Activated CD8-positive, alpha-beta T cell treated with anti-CD3 and anti-CD28 coated beads for 36 hours (primary cell): ENCODE measurements at places on chromosomes 7 and 10.

- DNase-seq, result no peak
Observed at GRCh38 chr7:70419526-70420380, 712.2 kb upstream of the GALNT17 start.

DNA sequence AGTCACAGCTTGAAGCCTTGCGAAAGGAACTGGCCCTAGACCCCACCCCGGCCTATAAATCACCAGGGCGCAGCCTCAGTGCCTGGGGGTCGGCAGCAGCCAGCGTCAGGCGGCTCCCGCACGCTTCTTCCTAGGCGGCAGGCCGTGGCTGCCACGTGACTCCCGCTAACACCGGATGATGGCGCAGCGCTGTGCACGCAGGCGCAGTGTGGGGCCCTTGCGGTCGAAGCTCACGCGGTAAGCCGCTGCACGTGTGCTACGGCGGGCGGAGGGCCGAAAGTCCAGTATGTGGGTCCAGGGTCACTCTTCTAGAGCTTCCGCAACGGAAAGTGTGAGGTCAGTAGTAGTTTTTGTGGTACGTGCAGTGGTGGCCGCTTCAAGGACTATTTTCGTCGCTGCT, at the start of gene STK31:
TSS of gene STK31 (plus strand) at position 220 of the 400 bp plus-strand sequence. CDS start at position 287, 67 bp downstream.
- DNase-seq, result no peak

DNA sequence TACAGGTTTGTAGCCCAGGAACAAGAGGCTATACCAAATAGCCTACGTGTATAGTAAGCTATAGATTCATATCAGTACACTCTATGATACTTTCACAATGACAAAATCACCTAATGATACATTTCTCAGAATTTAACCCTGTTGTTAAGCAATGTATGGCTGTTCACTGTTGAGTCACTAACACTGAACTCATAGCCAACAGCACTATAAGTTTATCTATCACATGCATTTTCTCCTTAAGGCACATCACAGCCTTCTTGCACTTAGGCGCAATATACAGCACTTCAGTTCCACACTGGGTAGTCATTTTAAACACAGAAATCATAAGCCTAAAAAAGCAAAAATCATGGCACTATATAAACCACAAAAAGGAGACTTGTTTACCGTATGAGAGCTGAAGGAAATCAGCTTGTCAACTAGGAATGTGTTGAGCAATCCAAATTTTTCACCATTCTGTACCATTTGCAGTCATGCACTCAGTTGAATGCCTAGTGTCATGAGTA, 45.6 kb downstream of the ZNF438 start:
- DNase-seq, result no peak

- no peak for DNase-seq
Observed at GRCh38 chr10:130218181-130218641, 82.0 kb downstream of the GLRX3 start.

DNA sequence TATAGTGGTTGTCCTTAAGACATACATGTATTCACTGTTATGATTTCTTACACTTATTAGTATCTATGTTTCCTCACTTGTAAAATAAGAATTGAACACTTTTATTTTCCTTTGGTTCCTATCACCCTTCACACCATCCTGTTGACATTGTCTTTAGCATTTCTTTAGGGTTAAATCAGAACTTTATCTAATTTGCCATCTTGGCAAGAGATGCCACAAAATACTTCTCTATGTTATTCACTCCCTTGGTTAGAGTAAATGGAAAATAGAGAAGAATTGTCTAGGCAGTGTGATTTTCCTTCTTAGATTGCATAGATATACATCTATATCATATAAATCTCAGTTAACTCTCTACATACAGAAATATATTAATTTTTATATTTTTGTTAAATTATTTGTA, 204.7 kb downstream of the SEMA3D start:
- no peak for DNase-seq

DNA sequence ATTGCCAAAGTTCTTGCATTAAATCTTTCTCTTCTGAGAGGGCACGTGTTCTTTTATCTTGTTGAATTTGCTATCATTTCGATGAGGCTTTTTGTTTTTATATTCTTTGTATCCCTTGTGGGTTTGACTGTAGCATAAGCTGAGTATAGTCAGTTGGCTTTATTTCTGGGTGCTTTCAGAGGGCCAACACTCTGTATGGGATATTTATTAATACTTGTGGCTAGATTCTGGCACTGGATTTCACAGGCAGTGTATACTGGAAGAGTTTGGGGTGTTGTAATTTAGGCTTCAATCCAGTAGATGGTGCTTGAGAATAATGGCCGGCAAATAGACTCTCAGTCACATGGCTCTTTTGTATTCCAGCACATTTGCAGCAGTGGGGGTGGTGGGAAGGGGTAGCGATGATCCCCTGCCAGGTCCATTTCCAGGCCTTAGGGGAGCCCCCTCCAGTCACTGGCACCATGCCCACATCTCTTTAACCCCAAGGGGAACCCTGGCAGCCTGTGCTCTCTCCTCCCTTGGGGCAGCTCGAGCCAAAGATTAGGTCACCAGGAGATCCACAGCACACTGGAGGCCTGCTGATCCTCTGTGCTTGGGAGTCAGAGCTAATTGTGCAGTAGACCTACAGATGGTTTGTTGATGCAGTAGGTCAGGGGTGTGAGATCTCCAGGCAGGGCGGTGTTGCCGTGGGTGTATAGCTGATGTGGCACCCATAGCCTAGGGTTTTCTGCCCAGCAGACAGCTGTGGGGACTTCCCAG, 81.8 kb downstream of the PTPN20 start:
- DNase-seq, result no peak

DNA sequence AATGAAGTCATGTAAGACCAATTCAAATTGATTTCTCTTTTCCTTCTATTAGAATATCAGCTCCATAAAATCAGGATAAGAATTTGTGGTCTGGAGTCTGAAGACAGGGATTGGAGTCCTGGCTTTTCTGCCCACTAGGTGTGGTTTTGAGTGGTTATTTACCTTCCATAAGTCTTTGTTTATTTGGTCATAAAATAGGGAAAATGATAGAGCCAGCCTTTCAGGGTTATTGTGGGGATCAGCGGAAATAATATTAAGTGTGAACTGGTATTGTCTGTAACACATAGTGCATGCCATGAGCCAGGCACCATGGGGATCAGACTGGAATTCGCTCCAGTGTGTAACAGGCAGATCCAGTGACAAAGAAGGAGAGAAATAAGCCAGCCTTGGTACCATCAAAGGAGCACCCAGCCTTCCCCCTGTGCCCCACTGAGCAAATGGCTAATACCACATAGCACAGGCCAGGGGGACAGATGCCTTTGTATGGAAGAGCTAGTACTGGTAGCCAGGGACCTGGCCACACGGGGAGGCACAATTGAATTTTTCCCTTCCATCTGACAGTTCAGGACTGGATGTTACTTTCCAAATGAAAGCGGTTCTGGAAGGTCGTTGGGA, 509.7 kb upstream of the PODXL start:
- DNase-seq, result no peak

GRCh38 chr10:451021-451471, 238.4 kb downstream of the DIP2C start:
- peak; percentile 83 for DNase-seq

GRCh38 chr10:24847112-24848070, 105.0 kb downstream of the PRTFDC1 start:
- no peak for DNase-seq
